Activated naive CD8-positive, alpha-beta T cell treated with anti-CD3 and anti-CD28 coated beads, Interleukin-2, amount 10 ng/mL, durations not matched to agents 7 days and 5 days (primary cell): ENCODE measurements at places on chromosomes 6 and 20.
A peak's percentile ranks its signal among the peaks of the same experiment; 100 is the strongest.

DNA sequence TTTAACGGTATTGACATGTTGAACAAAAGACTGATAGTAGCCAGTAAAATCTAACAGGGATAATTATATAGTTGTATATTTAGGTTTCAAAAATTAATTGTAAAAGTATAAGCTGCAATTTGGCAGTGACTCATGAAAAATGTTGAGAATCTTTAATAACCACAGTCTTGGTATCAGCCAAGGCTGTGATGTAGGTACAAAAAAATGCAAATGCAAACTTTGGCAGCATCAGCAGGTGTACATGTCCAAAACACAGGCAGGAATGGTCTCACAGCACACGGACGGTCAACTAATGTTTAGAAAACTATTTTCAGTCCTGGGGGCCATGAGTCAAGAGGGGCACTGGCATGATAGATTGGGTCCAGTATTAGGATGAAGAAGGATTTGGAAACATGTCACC is 58.5 kb upstream of the BEND3 start:
- no peak overlapping the region for H3K4me3 ChIP-seq
- H3K4me1 ChIP-seq: no peaks in the 10 kb centered on the region
- H3K27ac ChIP-seq: no peak overlapping the region
- H3K36me3 ChIP-seq: no peaks in the 10 kb centered on the region
- DNase-seq: no peak

DNA sequence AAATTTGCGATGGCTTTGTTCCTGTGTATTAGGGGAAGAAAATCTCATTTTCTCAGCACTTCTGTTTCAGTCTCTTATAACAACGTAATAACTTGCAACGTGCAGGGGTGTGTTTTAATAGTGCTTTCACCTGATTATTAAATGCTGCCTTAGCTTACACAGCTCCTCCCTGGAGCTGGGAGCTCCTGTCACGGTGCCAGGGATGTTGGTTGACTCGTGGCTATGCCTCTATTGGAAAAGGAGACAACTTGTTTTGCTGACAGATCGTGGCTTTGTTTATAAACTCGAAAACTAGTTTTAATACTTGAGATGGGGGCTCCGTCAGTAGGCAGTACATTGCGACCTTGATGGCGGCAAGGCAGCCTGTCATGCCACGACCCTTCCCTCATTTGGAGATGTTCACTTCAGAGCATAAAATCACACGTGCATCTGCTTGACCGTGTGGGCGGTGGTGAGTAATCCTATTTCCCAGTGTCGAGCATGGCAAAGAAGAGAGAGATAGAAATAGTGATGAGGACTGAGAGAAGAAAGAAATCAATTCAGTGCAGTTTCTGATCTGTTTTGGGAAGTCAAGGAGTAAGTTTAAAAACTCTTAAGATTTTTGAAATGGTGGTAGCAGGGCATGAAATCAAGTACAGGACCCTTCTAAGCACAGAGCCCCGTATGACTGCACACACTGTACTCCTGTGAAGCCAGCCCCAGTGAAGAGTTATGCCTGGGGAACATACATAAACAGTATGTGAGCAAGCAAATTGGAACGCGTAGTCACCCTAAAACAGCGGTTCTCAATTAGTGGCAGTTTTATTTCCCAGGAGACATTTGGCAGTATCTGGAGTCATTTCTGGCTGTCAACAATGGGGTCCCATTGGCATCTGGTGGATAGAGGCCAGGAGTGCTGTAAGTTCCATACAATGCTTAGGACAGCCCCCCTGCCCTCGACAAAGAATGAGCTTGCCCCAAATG is 147.2 kb downstream of the DOK5 start:
- H3K4me3 ChIP-seq: no peak overlapping the region
- peaks cover 2% of the 10 kb centered on the region for H3K27me3 ChIP-seq
- no peaks in the 10 kb centered on the region for H3K4me1 ChIP-seq
- DNase-seq: no peak

- H3K27ac ChIP-seq: no peak overlapping the region
- peaks cover 8% of the 10 kb centered on the region for H3K4me1 ChIP-seq
- no peak for DNase-seq
- H3K4me3 ChIP-seq: no peak overlapping the region
Observed at GRCh38 chr6:3088968-3089367, 20.7 kb downstream of the RIPK1 start.

DNA sequence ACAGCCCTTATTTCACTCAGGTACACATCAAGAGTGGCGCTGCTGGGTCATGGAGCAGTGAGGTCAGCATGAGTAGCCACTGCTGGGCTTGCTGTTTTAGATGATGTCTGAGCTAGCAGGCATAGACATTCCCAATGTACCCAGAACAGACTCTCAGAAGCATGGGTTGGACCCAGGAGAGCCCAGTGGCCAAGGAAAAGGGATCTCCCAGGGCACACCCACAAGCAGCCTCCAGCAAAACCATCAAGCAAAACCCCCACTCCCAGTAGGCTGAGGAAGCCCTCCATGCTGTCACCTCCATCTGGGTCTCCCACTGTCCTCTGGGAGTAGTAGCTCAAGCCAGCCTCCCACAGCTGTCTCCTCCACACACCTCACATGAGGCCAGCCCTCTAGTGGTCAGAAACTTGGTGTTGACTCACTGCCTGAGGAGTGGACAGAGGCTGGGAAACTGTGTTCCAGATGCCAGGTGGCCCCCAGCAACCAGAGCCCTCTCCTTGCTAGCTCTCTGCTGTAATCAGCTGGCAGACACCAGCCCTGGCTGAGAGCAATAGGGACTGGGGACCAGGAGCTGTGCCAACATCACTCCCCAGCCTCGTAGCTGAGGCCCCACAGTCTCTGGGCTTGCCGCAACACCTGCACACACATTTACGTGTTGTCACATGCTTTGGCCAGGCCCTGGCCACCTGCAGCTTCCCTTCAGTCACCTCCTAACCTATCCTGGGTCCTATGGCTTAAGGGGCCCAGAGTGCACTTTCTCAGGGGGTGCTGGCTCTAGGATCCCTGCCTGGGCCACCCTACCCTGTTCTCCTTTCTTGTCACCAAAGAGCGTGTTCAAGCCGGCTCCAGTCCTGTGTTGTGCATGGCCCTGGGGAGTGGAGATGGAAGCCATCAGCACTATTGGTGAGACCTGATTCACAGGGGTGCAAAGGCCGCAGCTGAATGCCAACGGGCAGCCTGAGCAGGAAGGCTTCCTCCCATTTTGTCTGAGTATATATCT is 1.9 kb upstream of the AP5S1 start:
- peaks cover 48% of the 10 kb centered on the region for H3K4me1 ChIP-seq
- no peak overlapping the region for H3K4me3 ChIP-seq
- peak overlapping the region; percentile 90 for H3K27ac ChIP-seq
- H3K36me3 ChIP-seq: peaks cover 2% of the 10 kb centered on the region
- no peak for DNase-seq

DNA sequence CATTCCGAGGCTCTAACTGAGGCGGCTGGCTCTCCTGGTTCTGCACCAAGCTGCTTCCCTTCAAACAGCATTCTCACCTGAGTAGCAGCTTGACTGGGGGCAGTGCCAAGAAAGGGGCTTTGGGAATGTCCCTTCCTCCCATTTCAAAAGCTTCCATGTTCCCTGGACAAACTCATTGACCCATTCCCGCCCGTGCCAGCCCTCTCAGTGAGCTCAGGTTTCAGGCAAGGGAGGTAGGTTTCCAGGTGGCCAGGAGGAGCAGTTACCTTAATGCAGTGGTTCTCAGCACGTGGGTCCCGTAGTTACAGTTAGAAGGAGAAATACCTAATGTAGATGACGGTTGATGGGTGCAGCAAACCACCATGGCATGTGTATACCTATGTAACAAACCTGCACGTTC is 135.2 kb downstream of the ELOVL4 start:
- no peak for DNase-seq
- no peak overlapping the region for H3K27ac ChIP-seq
- no peaks in the 10 kb centered on the region for H3K4me1 ChIP-seq

DNA sequence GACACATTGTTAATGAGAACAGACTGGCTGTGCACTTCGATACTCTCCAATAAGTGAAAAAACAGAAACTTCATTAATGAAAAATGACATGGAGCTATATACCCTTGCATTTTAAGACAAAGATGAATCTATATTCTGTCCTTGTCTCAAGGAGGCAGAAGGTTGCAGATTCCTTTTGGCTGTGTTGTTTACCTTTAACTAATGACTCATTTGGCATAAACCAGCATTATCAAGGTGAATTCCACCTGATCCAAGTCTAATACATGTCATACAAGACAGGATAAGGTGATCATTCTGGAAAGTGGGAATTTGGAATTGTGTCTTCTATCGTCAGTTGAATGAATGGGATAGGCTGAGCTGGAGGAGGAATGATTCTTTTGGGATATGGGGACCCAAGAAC is 192.9 kb downstream of the PLCB4 start:
- H3K4me1 ChIP-seq: no peaks in the 10 kb centered on the region
- no peak overlapping the region for H3K27ac ChIP-seq
- no peak for DNase-seq
- H3K27me3 ChIP-seq: no peaks in the 10 kb centered on the region
- H3K4me3 ChIP-seq: no peak overlapping the region

DNA sequence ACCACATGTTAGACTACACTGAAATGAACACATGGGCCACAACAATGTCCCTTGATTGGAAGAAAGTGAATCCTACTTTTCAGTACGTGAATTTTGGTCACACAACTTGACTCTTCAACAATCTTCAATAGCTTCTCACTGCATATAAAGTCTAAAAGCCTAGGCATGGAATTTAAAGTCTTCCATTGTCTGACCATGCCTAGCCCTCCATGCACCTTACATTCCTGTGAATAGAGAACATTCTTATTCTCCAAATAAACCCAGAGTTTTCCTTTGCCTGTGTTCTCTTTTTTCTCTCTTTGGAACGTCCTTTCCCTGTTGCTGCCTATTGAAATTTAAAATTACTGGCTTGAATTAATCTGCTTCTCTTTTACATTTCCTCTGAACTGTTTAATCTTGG is 207.5 kb downstream of the ASCC3 start:
- H3K36me3 ChIP-seq: peaks cover 7% of the 10 kb centered on the region
- peaks cover 1% of the 10 kb centered on the region for H3K4me1 ChIP-seq
- H3K27me3 ChIP-seq: no peaks in the 10 kb centered on the region
- no peak overlapping the region for H3K27ac ChIP-seq
- no peak overlapping the region for H3K4me3 ChIP-seq

DNA sequence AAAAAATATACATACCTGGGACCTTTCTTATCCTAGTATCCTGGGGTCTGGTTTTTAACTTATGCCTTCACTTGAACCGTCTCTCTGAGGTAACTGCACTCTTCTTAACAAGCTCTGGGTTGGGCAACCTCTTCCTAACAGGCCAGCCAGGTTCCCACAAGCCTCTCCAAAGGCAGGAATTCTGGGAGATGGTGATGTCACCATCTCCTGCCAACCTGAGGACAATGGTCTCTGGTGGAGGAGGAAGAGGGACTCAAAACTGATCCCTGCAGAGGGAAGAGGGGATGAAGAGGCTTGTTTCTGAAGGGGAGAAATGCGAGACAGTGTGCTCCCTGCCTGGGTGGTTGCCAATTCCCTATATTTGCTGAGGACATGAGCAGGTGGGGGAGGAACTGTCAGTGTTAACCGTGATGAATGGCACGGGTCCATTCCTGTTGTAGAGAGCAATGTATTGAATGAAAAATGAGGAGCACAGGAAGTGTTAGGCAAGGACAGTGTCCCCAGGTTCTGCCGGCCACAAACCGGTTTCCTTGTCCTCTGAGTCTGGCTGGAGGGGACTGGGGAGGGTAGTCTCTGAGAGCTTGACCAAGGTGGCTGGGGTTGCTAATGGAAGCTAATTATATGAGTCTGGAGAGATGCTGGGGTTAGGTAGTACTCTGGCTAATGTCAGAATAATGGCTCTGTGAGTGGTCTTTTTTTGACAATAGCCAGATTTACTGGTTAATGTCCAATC is 95.5 kb downstream of the KCNB1 start:
- peaks cover 20% of the 10 kb centered on the region for H3K27me3 ChIP-seq
- H3K4me1 ChIP-seq: peaks cover 2% of the 10 kb centered on the region
- no peak for DNase-seq
- H3K27ac ChIP-seq: no peak overlapping the region

DNA sequence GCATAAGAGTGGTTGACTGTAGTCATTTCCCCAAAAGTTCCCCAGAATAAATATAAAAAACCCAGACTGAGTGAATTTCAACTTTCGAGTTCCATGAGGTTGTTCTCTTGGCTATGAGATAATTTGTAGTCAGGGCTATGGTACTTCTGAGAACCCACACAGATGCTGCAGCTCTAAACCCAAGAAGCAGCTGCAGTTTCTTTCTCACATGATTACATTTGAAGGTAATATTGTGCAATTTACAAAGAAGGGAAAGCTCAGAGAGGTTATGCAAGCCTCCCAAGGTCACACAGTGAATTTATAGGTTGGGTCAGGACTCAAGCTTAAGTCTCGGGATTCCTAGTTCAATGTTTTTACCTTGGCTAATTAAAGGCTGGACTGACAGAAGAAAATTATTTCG is 29.7 kb upstream of the CD93 start:
- peaks cover 6% of the 10 kb centered on the region for H3K27me3 ChIP-seq
- no peak overlapping the region for H3K27ac ChIP-seq
- H3K4me3 ChIP-seq: no peak overlapping the region
- H3K36me3 ChIP-seq: no peaks in the 10 kb centered on the region

DNA sequence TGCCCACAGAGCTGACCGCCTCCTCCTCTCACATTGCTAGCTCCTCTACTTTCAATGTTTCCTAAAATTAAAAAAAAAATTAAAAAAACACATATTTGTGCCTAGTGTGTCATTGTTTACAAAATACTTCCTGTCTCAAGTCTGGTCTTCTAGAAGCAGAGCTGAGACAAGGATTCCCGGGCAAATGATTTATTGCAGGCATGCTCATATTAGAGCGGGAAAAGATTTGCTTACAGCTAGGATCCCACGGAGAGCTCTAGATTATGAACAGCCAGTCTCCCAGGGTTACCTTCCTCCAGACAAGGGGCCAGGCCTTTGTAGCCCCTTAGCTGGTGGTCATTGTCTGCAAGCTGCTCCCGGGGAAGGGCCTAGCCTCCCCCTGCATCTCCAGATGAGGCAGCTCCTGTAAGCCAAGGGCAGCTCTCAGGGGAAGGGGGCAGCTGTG is 9.4 kb downstream of the PACSIN1 start:
- H3K4me1 ChIP-seq: peaks cover 2% of the 10 kb centered on the region
- no peak for DNase-seq
- no peaks in the 10 kb centered on the region for H3K36me3 ChIP-seq
- peaks cover 6% of the 10 kb centered on the region for H3K27me3 ChIP-seq
- no peak overlapping the region for H3K4me3 ChIP-seq

- DNase-seq: peak; percentile 51
- peak overlapping the region; percentile 31 for H3K27ac ChIP-seq
- H3K4me3 ChIP-seq: no peak overlapping the region
Observed at GRCh38 chr6:112286010-112286409, 31.6 kb upstream of the LAMA4 start.

- peak; percentile 72 for DNase-seq
- H3K36me3 ChIP-seq: peaks cover 18% of the 10 kb centered on the region
- H3K4me3 ChIP-seq: peak overlapping the region; percentile 85
- peaks cover 22% of the 10 kb centered on the region for H3K4me1 ChIP-seq
- H3K27me3 ChIP-seq: no peaks in the 10 kb centered on the region
- peak overlapping the region; percentile 90 for H3K27ac ChIP-seq
Observed at GRCh38 chr20:57389695-57390603, 1.2 kb upstream of the RBM38 start.
